Upper lobe of left lung (tissue), 6 donors: ENCODE measurements at places on chromosomes 2 and 18. TPM values are rescaled to one million over a fixed set of nuclear protein-coding genes. Genes with fewer than 3 reads are reported as not detected.
A peak's percentile ranks its signal among the peaks of the same experiment; 100 is the strongest.

DNA sequence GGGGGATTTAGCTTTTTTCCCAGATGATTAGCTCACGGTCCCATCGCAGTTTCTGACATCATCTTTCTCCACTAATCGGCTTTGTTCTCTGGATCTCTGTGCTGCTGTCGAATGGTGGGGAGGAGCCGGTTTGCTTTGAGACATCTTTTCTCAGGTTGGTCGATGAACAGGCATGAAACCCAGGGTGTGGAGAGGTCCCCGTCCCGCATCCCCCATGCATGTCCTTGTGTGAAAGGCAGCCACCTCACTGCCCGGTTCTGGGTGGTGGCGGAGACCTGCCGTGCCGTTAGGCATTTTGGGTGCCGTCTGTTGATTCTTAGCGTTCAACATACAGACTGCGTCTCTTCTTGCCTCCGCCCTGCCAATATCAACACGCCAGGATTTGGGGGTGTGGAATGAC lies 57.8 kb downstream of the CTDP1 start:
- H3K4me1 ChIP-seq, result no peaks in the 10 kb centered on the region
- H3K36me3 ChIP-seq, result peaks cover 21% of the 10 kb centered on the region
- no peak overlapping the region for H3K27ac ChIP-seq

DNA sequence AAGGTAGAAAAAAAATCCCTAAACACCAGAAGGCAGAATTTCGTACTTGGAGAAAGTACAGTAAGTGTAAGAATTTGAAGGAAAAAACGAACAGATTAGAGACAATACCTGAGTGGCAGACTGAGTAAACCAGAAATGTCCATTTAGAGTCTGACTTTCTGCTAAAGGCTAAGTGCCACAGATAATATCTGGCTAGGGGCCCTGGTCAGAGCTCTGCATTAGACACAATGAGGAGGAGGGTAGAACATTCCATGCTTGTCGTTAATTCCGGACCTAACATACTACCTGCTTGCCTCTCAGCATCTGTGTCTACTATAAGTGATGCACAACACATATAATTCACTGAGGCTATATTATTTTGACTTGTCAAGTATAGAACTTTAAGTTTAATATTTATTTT lies 18.1 kb downstream of the SEPTIN10 start:
- peaks cover 3% of the 10 kb centered on the region for H3K4me1 ChIP-seq
- no peaks in the 10 kb centered on the region for H3K36me3 ChIP-seq
- no peak overlapping the region for H3K27ac ChIP-seq
- H3K4me3 ChIP-seq, result no peak overlapping the region
- no peaks in the 10 kb centered on the region for H3K27me3 ChIP-seq

GRCh38 chr2:239118675-239119211 lies 270.9 kb downstream of the TWIST2 start:
- H3K4me3 ChIP-seq, result no peak overlapping the region
- H3K4me1 ChIP-seq, result peaks cover 24% of the 10 kb centered on the region
- no peaks in the 10 kb centered on the region for H3K36me3 ChIP-seq
- H3K27me3 ChIP-seq, result no peaks in the 10 kb centered on the region

DNA sequence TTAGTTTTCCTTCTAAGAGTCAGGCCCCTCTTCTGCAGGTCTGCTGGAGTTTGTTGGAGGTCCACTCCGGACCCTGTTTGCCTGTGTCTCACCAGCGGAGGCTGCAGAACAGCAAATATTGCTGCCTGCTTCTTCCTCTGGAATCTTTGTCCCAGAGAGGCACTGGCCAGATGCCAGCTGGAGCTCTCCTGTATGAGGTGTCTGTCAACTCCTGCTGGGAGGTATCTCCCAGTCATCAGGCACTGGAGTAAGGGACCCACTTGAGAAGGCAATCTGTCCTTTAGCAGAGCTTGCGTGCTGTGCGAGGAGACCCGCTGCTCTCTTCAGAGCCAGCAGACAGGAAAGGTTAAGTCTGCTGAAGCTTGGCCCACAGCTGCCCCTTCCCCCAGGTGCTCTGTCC lies 4.8 kb downstream of the REG1B start:
- DNase-seq, result no peak
- no peak overlapping the region for H3K27ac ChIP-seq
- no peaks in the 10 kb centered on the region for H3K4me1 ChIP-seq
- H3K36me3 ChIP-seq, result no peaks in the 10 kb centered on the region
- no peak overlapping the region for H3K4me3 ChIP-seq
- H3K27me3 ChIP-seq, result no peaks in the 10 kb centered on the region

DNA sequence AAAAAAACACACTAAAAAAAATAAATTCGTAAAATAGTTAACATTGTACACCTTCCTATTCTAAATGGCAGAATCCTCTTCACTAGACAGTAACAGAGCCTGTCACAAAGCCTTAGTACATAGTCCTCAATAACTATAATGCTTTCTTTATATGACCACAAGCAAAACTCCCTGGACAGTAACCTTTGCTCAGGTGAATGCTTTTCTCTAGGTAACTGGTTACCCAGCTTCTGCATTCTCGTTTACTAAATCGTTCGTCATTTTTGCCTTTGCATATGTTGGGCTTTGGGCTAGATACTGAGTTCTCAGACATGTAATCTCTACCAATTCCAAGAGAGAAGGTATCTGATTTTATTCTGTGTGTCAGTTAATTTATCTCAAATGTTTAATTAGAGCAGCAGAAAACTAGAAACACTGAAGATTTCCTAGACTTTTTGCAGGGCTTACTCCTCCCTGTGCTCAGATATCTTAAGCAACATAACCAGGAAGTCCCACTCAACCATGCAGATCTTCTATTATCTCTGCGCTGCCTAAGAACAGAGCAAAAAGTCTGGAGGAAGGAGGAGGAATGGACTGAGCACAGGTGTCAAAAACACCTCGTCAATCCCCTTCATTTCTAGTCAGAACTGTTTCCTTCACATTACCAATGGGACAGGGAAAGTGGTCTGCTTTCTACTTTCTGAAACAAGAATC lies 247.7 kb downstream of the SOCS6 start:
- H3K27me3 ChIP-seq, result no peaks in the 10 kb centered on the region
- no peaks in the 10 kb centered on the region for H3K4me1 ChIP-seq
- no peak overlapping the region for H3K4me3 ChIP-seq
- DNase-seq, result no peak

DNA sequence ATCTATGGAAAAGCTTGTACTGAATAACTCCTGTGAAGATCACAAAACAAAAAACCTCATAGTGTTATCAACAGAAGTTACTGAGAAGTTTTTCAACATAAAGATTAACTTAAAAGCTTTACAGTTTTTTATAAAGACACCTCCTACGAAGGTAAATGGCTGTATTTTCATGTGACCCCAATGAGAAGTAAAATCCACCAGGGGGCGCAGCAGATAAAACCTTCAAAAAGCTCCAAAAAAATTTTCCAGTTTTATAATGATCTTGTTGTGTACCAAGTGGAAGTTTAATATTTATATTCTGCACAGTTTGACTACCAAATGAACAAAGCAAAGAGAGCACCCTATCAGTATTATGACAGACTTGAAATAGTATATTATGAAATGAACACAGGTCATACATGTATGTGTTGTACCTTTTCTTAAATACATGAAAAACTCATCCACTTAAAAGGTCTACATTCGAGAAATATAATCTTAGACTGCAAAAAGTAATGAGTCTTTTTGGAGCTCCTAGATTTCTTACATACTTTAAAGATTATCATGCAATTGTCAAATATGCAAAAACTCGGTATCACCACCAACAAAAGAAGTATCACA lies 38.5 kb downstream of the PNO1 start:
- DNase-seq, result no peak
- peaks cover 50% of the 10 kb centered on the region for H3K4me1 ChIP-seq
- H3K36me3 ChIP-seq, result no peaks in the 10 kb centered on the region
- no peak overlapping the region for H3K4me3 ChIP-seq
- no peak overlapping the region for H3K27ac ChIP-seq

DNA sequence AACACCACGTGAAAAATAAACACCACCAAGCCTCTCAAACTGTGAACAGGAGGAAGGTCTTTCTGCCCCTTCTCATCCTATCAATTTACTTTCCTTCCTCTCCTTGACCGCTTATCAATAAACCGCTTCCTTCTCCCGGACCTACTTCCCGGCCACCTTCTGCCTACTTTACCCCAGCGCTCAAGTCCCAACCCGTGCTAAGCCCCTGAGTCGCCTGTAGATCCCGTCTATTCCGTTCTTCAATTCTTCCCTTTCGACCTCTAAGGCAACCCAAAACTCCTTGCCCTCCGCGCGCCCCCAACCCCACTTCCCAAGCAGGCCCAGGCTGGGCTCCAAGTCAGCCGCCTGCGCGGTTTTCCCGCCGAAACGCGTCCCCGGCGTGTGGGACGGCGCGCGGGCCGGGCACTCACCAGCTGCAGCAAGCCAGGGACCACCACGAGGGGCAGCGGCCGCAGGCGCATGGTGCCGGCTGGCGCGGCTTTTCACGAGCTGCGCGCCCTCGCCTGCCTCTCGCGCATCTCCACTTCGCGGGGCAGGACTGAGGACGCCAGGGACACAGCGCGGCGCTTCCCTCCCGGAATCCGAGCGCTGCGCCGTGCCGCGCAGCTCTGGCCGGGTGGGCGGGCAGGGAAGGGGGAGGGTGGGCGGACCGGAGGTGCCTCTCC lies at the start of gene NXPH2:
Gene NXPH2, minus strand, starts transcription at position 610 of the 665 bp plus-strand sequence. Its CDS starts 149 bp downstream, at position 461.
- H3K27me3 ChIP-seq, result peaks cover 15% of the 10 kb centered on the region
- no peaks in the 10 kb centered on the region for H3K36me3 ChIP-seq
- H3K27ac ChIP-seq, result no peak within 1 kb of the TSS
- peak; percentile 82 for DNase-seq
- H3K4me1 ChIP-seq, result peaks cover 7% of the 10 kb centered on the region

GRCh38 chr2:128347171-128347558 lies 28.5 kb upstream of the HS6ST1 start:
- DNase-seq, result peak; percentile 58
- H3K27me3 ChIP-seq, result no peaks in the 10 kb centered on the region
- H3K27ac ChIP-seq, result peak overlapping the region; percentile 19

DNA sequence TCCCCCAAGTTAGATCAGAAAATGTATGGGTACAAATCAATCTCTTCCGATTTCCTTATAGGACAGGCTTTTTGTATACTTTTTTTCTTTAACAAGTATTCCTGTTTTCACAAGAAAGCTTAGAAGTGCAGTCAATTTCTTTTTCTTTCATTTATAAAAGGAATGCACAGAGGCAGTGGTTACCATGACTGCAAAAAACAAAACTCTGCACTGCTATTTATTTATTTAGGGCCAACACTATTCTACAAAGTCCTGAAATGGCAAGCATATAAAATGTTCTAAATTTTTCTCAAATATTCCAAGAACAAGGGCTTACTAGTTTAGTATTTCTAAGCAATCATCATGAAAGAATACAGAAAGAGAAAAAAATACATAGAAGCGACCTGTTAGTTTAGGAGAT lies 22.2 kb downstream of the ATAD2B start:
- no peaks in the 10 kb centered on the region for H3K27me3 ChIP-seq
- DNase-seq, result no peak
- no peaks in the 10 kb centered on the region for H3K36me3 ChIP-seq
- H3K4me3 ChIP-seq, result no peak overlapping the region

DNA sequence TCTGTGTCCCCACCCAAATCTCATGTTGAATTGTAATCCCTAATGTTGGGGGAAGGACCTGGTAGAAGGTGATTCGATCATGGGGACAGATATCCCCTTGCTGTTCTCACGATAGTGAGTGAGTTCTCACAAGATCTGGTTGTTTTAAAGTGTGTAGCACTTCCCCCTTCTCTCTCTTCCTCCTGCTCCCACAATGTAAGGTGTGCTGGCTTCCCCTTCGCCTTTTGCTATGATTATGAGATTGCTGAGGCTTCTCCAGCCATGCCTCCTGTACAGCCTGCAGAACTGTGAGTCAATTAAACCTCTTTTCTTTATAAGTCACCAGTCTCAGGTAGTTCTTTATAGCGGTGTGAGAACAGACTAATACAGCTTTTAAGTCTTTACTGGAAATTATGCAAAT lies 193.3 kb upstream of the RBBP8 start:
- H3K4me3 ChIP-seq, result no peak overlapping the region
- no peak overlapping the region for H3K27ac ChIP-seq
- no peaks in the 10 kb centered on the region for H3K27me3 ChIP-seq
- no peaks in the 10 kb centered on the region for H3K4me1 ChIP-seq

GRCh38 chr2:7593360-7593759 lies 676.1 kb downstream of the RNF144A start:
- no peaks in the 10 kb centered on the region for H3K4me1 ChIP-seq
- no peaks in the 10 kb centered on the region for H3K27me3 ChIP-seq
- DNase-seq, result no peak
- H3K4me3 ChIP-seq, result no peak overlapping the region

GRCh38 chr2:1648241-1649102 lies 95.8 kb downstream of the PXDN start:
- H3K27ac ChIP-seq, result no peak overlapping the region
- peak; percentile 19 for DNase-seq
- no peak overlapping the region for H3K4me3 ChIP-seq
- H3K27me3 ChIP-seq, result no peaks in the 10 kb centered on the region

GRCh38 chr2:5588601-5589000 lies 103.6 kb upstream of the SOX11 start:
- no peak overlapping the region for H3K4me3 ChIP-seq
- H3K36me3 ChIP-seq, result no peaks in the 10 kb centered on the region

DNA sequence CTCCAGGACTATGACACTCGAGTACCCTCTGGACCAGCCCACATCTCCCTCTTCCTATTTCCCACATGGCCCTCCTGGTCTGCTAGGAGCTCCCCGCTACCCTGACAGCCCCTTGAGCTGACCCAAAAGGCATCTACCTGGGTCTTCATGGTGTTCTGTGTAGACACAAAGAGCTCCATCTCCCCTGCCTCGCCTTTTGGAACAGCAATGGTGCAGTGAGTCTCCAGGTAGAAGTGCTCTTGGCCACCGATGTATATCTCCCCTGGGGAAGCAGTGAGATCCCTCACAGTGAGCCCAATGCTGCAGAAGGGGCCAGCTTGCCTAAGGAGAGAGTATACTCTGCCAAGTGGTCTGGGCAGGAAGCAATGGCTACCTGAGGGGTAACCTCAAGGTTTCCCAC lies 47.8 kb downstream of the XDH start:
- H3K27ac ChIP-seq, result no peak overlapping the region
- H3K27me3 ChIP-seq, result no peaks in the 10 kb centered on the region
- no peaks in the 10 kb centered on the region for H3K4me1 ChIP-seq

- no peak overlapping the region for H3K27ac ChIP-seq
- no peaks in the 10 kb centered on the region for H3K36me3 ChIP-seq
- H3K4me3 ChIP-seq, result no peak overlapping the region
- DNase-seq, result no peak
Observed at GRCh38 chr18:46609048-46609447, 48.0 kb downstream of the LOXHD1 start.

- no peaks in the 10 kb centered on the region for H3K4me1 ChIP-seq
- H3K27ac ChIP-seq, result no peak overlapping the region
- H3K4me3 ChIP-seq, result no peak overlapping the region
- H3K36me3 ChIP-seq, result no peaks in the 10 kb centered on the region
- no peak for DNase-seq
Observed at GRCh38 chr2:167862296-167862695, 385.1 kb downstream of the STK39 start.

GRCh38 chr2:190511104-190511503 lies 23.4 kb downstream of the NEMP2 start:
- H3K27me3 ChIP-seq, result no peaks in the 10 kb centered on the region
- H3K4me1 ChIP-seq, result peaks cover 6% of the 10 kb centered on the region
- no peaks in the 10 kb centered on the region for H3K36me3 ChIP-seq
- no peak for DNase-seq
- no peak overlapping the region for H3K4me3 ChIP-seq

The IL18RAP gene
- total RNA-seq, result 8.0 TPM

The GAREM2 gene
- 2.6 TPM for total RNA-seq

The SLC9A4 gene
- not detected for total RNA-seq
